Heart left ventricle (tissue), 16 donors: ENCODE measurements at places on chromosomes 6 and 20. TPM values are rescaled to one million over a fixed set of nuclear protein-coding genes. Genes with fewer than 3 reads are reported as not detected.

DNA sequence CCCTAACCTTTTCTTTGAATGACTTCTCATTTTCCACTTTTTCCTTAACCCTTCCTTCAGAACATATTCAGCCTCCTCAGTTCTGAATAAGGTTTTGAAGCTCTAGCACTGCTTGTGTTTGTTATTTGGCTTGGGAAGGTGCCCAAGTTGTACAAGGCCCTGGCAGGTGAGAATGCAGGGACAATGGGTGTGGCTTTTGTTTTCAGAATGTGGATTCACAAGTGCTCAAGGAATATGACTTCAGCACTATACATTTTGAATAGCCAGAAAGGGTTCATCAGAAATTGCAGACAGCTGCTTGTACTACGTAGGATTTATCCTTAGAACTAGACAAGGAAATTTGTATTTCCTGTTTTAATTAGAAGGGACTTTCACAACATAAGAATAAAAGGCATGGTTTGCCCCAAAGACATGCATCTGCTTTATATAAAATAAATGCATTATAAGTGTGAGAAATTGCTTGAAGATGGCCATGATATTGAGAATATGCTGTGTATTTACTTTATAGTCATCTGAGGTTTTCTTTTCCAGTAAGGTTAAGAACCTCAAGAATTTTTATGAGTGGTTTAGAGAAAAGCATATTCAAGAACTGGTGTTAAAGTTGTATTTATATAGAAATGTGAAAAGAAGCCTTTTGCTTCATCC, 29.3 kb upstream of the PRDM1 start:
- no peak for DNase-seq

- DNase-seq, result no peak
Observed at GRCh38 chr6:139568151-139568955, 193.9 kb upstream of the CITED2 start.

- peak; percentile 50 for DNase-seq
Observed at GRCh38 chr20:63968136-63968927, 1.4 kb downstream of the ZNF512B start.

- DNase-seq, result no peak
Observed at GRCh38 chr6:125250511-125250910, 51.3 kb downstream of the HDDC2 start.

DNA sequence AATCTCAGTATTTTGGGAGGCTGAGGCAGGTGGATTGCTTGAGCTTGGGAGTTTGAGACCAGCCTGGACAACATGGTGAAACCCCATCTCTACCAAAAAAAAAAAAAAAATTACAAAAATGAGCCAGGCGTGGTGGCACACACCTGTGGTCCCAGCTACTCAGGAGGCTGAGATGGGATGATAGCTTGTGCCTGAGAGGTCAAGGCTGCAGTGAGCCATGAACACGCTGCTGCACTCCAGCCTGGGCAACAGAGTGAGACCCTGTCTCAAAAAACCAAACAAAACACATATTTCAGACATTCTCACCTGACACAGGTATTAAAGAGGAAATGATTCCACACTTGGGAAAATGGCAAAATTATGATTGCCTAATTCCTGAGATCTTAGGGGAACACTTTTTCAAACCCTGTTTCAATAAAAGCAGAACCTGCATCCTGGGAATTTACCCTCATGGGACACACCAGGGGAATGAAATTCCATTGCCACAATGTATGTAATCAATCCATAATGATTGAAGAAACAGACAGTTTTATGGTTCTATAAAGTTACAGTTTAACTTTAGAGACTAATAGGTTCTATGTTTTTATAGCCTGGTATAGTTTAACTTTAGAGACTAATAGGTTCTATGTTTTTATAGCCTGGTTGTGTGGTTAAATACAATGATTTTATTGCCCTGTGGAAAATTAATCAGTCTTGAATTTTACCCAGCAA, 29.6 kb upstream of the DNAAF9 start:
- no peak for DNase-seq

Gene PRPH2
- total RNA-seq, result 1.6 TPM

Gene LRRN4
- 0.16 TPM for total RNA-seq

Gene TM9SF4
- 27.6 TPM for total RNA-seq

Gene NOX3
- total RNA-seq, result not detected

DNA sequence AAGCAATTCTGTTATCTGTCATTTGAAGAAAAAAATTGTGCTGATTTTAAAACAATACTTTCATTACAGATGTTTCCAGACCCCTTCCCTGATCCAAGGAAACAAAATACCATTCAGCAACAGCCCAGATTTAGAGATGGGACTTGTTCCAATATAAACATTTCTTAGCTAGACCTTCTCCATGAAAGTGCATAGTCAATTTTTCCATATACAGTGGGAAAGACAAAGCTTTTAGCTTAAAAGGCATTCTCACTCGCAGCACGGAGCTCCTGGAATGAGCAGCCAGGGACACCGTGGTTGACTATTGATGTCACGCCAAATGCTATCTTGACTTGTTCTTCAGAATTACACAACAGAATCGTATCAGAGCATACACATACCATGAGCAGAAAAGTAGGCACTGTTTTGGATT, 21.5 kb downstream of the LAMA4 start:
- no peak for DNase-seq

GRCh38 chr20:19723051-19723450, 35.0 kb upstream of the RIN2 start:
- DNase-seq, result no peak

- no peak for DNase-seq
Observed at GRCh38 chr20:13006825-13007224, 1.9 kb upstream of the SPTLC3 start.

Gene TNF
- not detected for total RNA-seq

DNA sequence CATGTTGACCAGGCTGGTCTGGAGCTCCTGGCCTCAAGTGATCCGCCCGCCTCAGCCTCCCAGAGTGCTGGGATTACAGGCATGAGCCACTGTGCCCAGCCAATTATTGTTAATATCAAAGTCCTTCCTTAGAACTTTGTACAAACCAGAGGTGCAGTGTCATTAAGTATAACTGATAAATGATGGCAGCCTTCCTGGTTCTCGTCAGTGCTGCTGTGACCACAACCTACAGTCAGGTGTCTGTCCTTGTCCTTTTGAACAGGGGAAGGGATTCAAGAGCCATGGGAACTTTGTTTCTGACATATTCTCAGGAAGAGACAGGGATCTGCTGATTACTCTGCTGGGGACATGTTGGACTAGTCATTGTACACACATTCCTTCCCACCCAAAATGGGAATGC, 103.2 kb upstream of the TIAM2 start:
- no peak for DNase-seq

GRCh38 chr6:122472022-122472340, 374 bp upstream of the SERINC1 start:
- DNase-seq, result no peak

Gene PTK6
- 0.10 TPM for total RNA-seq

Gene CTCFL
- not detected for total RNA-seq

Gene CBFA2T2
- 7.4 TPM for total RNA-seq

DNA sequence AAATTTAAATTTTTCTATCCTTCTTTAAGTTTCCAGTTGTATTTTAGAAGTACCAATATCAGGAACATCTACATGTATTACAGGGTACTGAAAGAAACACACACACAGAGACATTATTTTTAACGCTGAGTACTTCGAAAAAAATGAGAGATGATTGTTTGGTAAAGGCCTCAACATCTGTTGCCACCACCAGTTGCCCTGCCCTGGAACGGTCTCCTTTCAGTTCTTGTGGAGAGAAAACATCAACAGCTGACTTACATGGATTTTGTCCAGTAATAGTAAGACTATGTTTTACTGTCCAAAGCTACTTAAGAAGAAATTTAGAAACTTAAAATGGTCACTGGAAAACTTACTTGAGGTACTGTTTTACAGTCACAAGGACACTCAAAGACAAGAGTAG, 16.7 kb downstream of the HMGCLL1 start:
- no peak for DNase-seq

- no peak for DNase-seq
Observed at GRCh38 chr6:42009844-42010184, 40.5 kb upstream of the TAF8 start.

DNA sequence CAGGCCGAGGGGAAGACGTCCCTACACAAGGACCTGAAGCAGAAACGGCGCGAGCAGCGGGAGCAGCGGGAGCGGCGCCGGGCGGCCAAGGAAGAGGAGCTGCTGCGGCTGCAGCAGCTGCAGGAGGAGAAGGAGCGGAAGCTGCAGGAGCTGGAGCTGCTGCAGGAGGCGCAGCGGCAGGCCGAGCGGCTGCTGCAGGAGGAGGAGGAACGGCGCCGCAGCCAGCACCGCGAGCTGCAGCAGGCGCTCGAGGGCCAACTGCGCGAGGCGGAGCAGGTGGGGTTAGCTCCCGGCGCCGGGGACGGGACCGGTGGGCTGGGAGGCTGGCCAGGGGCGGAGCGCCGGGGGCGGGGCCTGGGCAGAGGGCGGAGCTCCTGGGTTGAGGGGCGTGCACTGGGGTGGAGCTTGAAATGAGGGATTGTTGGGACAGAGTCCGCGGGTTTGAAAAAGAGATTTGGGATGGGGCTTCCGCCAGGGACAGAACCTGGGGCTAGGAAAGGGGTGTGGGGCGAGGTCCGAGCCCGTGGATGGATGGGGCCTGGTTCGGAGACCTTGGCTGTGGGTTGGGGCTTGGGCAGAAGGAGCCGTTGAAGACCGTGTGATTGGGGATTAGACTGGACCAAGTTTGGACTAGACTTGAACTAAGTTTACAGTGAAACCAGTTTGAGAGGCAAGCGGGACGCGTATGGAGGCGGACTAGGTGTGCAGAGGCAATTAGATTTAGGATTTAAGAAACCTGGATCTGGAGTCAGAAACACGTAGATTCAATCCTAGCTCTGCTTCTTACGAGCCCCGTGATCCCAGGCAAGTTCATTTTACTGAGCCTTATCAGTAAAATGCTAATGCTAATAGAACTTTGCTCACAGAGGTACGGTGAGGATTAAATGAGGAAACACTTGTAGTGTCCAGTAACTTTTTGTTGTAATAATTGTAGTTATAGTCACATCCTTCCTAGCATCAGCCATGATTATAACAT, 20.9 kb downstream of the DEF6 start:
- DNase-seq, result peak; percentile 73

DNA sequence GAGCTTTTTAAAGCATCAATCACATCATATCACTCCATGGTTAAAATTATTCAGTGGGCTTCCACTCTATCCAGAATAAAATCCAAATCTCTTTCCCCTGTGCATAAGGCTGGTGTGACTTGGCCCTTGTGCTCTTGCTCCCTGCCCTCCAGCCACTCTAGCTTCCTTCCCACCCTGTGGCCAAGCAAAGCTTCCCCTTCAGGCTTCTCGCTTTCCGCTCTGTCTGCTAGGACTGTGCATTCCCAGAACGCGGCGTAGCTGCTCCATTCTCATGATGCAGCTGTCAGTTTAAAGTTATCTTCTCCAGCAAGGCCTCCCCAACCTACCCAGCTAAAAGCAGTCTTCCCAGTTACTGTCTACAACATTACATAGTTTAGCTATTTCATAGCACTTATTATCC, 19.4 kb upstream of the KCNK16 start:
- no peak for DNase-seq

- no peak for DNase-seq
Observed at GRCh38 chr20:38135651-38136420, 29.2 kb downstream of the TGM2 start.
